ENCODE measurements at places on chromosomes 5 and 9.

GRCh38 chr9:135516132-135516860 lies 4.9 kb upstream of the LCN1 start:
- no peak for DNase-seq

DNA sequence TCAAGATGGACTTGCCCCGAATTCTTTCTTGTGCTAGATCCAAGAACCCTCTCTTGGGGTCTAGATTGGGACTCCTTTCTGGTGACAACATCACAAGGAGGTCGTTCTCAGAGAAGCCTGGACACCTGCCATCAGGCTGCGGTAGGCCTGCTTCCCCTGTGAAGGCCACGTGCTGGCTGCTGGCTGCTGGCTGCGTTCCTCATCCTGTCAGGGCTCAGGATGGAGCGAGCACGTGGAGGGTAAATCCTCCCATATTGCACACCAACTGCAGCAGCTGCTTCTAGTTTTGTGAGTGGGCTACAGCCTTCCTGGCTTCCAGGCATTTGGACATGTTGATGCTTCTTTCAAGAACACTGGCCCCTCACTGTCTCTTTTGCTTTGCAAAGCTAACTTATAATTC lies 95.6 kb downstream of the HSPA4 start:
- DNase-seq = no peak

GRCh38 chr5:6593148-6594016 lies 39.5 kb downstream of the NSUN2 start:
- no peak for DNase-seq

GRCh38 chr5:100780376-100780870 lies 122.7 kb downstream of the ST8SIA4 start:
- no peak for DNase-seq

DNA sequence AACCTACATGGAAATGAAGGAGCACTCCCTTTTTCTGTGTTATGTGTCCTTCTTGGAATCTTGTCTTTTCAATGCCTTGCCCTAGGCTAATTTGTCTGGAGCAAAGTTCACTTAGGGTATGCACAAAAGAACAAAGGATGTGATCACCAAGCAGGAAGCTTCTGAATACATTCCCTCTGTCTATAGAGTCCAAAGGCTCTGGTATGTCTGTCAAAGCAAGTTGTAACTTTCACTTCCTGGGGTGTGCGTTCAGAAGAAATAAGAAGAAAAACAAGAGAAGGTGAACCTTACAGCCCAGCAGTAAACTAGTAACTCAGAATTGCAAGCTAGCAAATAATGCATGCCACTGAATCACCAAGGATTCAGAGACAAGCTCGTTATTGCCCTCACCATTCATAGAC lies 31.7 kb upstream of the CDH6 start:
- no peak for DNase-seq

GRCh38 chr5:55601204-55601618 lies 66.4 kb upstream of the PLPP1 start:
- peak; percentile 91 for DNase-seq

- DNase-seq = peak; percentile 56
Observed at GRCh38 chr9:14769230-14769571, 46.7 kb upstream of the CER1 start.

DNA sequence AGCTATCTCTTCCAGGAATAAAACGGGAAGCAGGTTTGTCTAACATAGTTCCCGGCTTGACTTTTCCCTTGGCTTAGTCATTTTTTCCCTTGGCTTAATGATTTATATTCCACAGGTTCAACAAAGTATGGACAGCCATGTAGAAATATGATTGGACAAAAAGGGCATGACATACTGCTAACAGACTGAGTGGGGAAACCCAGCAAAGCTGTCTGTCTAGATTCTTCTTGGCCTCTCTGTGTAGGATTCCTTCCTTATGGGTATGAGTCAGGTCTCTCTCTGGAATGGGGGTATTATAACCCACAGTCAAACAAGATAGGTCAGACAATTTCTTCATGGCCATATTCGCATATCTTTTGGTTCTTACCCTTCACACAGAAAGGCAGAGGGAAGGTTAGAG lies 5.7 kb upstream of the MTAP start:
- peak; percentile 50 for DNase-seq

GRCh38 chr5:59115345-59115744 lies 532.5 kb downstream of the RAB3C start:
- peak; percentile 43 for DNase-seq

DNA sequence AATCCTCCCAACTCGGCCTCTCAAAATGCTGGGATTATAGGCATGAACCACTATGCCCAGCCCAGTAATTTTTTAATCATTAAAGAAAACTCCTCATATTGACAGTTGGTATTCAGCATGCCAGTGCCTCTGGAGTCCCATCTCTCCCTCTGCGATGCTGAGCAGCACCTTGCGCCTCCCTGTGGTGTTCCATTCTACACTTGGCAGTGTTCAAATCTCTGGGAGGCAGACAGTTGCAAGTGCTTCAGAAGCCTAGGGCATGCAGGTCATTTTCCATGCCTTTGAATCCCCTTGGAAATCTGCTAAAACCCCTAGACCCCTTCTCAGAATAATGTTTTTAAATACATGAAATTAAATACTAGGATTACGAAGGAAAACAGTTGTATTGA lies 41.3 kb downstream of the GARNL3 start:
- DNase-seq = no peak

GRCh38 chr5:160419458-160420330 lies 813 bp upstream of the SLU7 start:
- no peak for DNase-seq

GRCh38 chr5:60830581-60831127 lies 13.4 kb downstream of the ELOVL7 start:
- no peak for DNase-seq

DNA sequence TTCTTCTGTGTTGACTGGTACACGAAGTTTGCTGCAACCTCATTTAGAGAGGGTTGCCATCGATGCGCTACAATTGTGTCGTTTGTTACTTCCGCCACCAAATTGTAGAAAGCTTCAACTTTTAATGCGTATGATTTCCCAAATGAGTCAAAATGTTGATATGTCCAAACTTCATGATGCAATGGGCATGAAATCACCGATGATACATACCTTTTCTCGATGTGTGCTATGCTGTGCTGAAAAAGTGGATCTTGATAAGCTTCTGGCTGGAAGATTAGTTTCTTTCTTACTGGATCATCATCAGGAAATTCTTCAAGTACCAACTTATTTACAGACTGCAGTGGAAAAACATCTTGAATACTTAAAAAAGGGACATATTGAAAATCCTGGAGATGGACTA lies 65.7 kb downstream of the TMEM38B start:
- DNase-seq = peak; percentile 3

DNA sequence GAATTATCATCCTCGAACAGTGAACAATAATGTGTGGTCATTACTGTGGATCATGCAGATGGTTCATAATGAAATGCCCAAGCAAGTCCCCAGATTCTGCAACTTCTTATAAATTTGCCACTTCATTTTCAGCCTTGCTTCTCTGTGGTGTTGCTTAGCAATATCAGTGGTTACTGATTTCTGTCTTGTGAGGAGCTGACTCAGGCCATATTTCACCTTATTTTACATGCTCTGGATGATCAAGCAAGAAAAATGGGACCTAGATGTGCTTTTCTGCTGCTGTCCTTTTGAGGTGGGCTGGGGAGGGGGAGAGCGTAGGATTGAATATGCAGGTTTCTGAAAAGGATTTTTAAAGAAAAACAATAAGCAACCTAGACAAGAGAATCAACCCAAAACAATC lies 188.3 kb downstream of the SLC24A2 start:
- DNase-seq = no peak
